ENCODE measurements at places on chromosomes 4 and X.

GRCh38 chr4:75686346-75686745 is 13.1 kb upstream of the G3BP2 start:
- no peak for DNase-seq

DNA sequence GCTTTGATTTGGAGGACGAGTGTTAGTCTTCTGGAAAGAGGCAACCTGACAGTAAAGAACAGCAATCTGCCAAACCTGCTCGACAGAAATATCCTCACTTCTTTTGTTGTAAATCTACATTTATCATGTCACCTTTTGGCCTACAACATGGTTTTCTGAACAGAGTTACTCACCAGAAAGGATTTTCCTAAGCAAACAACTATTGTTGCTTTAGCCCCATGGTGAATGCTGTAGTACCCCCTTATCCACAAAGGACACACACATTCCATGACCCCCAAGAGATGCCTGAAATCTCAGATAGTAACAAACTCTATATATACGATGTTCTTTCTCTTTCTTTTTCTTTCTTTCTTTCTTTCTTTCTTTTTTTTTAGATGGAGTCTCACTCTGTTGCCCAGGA is 42.7 kb downstream of the TMEM150C start:
- no peak for DNase-seq

- DNase-seq = no peak
Observed at GRCh38 chr4:180434131-180434895, 1808.9 kb upstream of the TENM3 start.

- peak; percentile 16 for DNase-seq
Observed at GRCh38 chrX:15973946-15974345, 119.3 kb upstream of the AP1S2 start.

DNA sequence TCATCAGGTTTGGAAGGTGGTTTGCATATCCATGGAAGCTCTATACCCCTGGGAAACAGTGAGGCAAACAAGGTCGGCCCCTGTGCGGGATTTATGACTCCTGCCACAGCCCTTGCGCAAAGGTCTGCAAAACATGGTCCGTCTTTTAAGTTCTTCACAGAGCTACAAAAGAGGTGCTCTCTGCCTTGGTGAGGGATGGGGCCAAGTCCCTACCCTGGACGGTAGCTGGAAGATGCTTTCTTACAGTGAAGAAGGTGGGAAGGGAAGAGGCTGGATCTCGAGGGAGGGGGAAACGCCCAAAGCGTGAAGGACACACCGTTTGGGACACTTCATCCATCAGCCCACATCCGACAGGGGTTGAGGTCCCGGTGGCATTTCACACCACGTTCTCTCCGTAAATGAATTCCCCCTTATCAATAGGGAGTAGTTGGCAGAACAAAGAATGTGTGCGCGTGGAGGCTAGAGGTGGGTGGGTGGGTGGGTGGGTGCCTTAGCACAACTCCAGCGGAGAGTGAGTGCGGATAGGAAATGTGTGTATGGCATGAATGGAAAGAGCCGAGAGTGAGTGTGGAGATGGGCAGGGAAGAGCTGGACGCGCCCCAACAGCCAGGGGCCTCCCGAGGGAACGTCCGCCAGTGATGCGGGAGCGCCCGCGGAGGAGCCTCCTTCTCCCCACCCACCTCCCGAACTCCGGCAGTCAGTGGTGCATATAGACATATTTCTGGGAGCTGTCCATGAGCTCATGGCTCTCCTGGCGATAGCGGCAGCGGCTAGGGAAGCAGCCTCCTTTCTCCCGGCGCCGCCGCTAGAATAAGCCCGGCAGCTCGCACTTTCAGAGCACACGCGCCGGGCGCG is 68.3 kb downstream of the LARP7 start:
- DNase-seq = peak; percentile 22

DNA sequence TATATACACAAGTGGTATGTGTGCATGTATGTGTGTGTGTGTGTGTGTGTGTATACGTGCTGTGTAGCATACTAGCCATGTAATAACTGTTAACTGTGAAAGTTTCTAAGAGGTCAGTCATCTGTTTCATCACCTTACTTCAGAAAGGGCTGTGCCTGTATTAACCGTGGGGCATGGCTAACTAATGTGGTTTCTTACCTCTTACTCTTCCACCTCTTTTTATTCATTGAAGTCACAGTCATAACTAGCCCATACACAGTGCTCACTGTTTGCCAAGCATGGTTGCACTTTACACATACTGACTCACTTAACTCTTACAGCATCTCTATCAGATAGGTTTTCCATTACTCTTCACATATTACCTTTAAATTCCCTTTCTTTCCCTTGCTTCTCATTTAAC is 23.7 kb upstream of the LRAT start:
- no peak for DNase-seq

DNA sequence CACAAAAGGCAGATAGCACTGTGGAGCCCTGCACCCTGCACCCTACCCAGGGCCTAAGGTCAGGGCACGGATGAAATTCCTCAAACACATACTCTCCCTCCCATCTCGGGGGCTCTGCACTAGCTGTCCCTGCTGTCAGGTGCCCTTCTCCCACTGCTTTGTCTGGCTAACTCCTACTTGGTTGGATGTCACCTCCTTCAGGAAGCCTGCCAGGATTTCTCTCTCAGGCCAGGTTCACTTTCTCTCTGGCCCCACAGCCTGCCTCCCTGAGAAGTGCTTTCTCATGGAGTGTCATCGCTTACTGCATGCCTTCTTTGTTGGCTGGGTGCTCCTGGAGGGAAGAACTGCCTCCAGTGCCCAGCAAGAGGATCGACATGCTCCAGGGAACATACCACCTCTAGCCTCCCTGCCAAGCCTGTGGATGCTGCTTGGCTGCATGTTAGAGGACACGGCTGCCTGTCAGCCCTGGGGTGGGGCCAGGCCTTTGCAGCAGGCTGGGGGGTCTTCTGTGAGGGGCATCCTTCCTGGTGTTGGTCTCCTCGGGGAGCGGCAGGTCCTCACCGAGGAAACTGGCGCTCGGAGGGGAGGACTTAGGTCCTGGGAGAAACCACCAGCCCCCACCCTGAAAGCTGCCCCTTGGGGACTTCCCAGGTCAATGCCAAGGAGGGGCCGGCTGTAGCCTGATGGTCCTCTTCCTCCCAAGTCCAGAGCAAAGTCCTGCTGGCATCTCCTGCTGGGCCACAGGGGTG is 15.0 kb downstream of the ABLIM2 start:
- no peak for DNase-seq

GRCh38 chrX:9609499-9609898 is 144.6 kb downstream of the TBL1X start:
- DNase-seq = no peak

- peak; percentile 33 for DNase-seq
Observed at GRCh38 chrX:48569958-48570357, 4.3 kb upstream of the RBM3 start.

DNA sequence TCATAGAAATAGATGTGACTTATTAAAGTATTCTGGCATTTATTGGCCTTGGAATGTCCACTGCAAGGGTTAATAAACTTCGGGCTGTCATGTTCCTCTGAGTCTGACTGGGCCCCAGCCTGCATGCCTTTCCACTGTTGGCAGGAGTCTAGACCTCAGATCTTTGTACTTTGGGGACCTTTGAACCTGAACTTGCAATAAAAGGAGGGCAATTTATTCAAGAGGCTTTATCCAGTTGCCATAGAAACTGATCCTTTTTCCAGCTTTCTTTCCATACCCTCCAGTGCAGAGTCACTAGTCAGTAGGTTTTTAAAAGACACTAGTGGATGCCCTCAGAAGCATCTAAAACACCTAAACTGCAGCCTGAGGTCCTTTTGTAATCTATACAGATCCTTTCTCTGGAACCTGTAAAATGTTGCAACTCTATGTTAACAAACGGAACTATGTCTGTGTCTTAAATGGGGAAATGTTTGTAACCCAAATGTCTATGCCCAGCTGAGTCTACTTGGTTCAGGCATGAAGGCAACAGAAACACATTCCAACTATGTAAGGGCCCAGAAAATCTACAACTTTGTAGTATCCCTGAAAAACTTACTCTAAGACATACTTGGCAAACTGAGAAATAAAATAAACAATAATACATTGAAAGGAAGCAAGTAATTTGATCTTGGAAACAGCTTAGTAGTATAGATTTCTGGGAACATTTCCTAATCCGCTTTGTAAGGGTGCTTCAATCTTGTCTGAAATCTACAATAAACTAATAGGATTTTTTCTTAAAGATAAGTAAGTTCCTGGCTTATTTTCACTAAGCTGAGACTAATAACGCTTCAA is 41.5 kb downstream of the SOWAHB start:
- DNase-seq = no peak

GRCh38 chr4:144547678-144548298 is 98.2 kb upstream of the HHIP start:
- DNase-seq = no peak

DNA sequence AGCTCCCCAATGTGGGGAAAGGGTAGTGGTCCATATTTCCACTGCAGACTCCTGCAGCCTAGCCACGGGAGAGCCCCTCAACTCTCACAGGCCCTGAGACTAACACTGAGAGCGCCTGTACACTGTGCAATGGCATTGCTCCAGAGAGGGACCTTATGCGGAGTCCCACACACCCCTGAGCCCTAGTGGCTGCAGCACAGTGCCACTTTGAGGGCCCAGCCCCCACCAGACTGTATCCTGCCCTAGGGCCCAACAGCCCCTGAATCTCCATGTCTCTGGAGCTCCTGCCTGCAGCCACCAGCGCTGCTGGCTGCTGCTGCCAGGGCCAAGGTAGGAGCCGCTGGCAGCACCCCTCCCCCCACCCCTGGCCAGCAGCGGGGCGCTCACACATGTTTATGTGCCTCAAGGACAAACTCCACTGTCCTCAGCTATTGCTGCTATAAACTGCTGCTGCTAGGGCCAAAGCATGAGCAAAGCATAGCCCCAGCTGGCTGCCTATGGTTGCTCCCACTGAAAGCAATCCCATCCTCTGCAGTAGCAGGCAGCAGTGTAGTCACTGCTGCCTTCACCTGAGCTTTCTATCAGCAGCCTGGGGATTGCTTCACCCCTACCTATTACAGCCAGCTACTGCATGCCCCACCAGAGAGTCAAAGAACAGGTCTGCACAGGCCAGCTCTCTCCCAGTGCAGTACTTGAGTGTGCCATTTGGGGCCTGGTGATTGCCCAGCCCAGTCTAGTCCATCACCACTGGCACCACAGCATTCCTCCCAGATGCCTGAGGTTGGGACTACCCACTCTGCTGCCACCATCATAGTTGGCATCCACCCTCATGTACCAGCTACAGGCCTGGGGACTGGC is 24.3 kb downstream of the TMEM154 start:
- no peak for DNase-seq

DNA sequence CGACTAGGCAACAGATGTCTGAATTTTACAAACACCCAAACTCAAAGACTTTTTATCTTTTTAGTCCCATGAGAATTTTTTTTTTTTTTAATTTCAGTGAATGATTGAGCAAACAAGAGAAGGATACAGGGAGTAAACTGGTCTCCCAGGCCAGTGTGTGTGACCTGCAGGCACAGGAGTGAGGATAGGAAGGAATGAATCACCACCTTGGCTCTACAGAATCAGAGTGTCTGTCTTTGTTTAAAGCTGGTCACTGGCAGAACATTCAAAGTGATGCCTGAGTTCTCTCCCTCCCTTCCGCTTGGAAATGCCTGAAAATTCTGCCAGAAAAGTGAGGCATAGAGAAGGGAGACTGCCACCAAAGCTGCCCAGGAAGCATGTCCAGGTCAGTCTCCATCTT is 69.5 kb downstream of the PARM1 start:
- no peak for DNase-seq

DNA sequence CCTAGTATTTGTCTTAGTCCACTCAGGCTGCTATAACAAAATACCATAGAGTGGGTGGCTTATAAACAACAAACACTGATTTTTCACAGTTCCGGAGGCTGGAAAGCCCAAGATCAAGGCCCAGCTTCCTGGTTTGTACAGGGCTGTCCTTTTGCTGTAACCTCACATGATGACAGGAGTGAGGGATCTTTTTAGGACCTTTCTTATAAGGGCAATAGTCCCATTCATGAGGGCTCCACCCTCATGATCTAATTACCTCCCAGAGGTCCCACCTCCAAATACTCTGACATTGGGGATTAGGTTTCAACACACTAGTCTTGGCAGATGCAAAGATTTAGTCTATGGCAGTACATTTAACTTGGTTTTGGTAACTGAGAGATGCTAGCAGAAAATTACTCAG is 20.9 kb downstream of the GPAT3 start:
- peak; percentile 77 for DNase-seq

Data from inflammatory macrophage (primary cell).